ENCODE measurements at places on chromosomes 6 and 20. TPM values are rescaled to one million over a fixed set of nuclear protein-coding genes. Genes with fewer than 3 reads are reported as not detected.
A peak's percentile ranks its signal among the peaks of the same experiment; 100 is the strongest.

GRCh38 chr6:90403489-90404381, 107.1 kb upstream of the BACH2 start:
- H3K27ac ChIP-seq: no peak overlapping the region
- no peak overlapping the region for H3K4me3 ChIP-seq
- no peaks in the 10 kb centered on the region for H3K4me1 ChIP-seq

DNA sequence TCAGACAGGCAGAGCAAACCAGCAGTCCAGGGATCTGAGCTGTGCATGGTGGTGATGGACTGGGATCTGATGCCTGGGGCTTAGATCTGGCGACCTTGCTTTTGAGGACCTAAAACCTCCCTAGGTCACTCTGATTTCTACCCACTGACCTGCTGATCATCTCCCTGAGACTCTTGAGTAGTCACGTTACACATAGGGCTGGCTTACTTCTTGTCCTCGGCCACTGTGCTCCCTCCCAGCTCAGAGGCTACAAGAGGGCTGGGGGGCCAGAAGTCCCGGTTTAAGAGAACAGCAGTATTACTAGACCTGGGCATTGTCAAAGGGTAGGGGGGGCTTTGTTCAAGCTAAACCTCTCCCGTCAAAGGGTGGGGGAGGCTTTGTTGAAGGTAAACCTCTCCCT, 5.5 kb downstream of the DYNLT1 start:
- H3K36me3 ChIP-seq: peaks cover 59% of the 10 kb centered on the region
- H3K4me1 ChIP-seq: peaks cover 39% of the 10 kb centered on the region
- no peak overlapping the region for H3K27ac ChIP-seq
- H3K27me3 ChIP-seq: no peaks in the 10 kb centered on the region
- H3K4me3 ChIP-seq: no peak overlapping the region
- DNase-seq: no peak

SLC2A10 gene
- 4.1 TPM for total RNA-seq

DNA sequence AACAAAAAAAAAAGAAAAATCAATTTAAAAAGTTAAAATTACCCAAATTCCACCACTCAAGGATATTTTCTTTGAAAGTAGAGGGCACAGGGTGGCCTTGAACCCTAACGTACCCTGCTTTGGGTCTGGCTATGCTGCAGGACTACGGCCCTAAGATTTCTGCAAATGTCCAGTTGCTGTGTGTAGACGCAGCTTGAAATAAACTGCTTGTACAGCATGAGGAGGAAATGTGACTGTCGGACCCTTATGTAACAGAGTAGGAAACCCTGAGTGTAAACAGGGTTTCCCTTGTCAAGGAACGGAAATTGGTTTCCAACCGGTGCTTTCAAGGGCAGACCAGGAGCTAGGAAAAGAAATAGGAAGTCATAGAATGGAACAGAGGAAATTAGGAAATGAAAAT, 60.7 kb upstream of the SHLD1 start:
- H3K4me3 ChIP-seq: no peak overlapping the region
- peaks cover 4% of the 10 kb centered on the region for H3K4me1 ChIP-seq
- H3K36me3 ChIP-seq: no peaks in the 10 kb centered on the region

TTK gene
- total RNA-seq: 14.1 TPM

- H3K36me3 ChIP-seq: no peaks in the 10 kb centered on the region
- H3K4me3 ChIP-seq: no peak overlapping the region
- no peak for DNase-seq
- H3K27me3 ChIP-seq: no peaks in the 10 kb centered on the region
- H3K27ac ChIP-seq: no peak overlapping the region
- no peaks in the 10 kb centered on the region for H3K4me1 ChIP-seq
These were observed 222.7 kb upstream of the NOX3 start for GRCh38 chr6:155678361-155678760.

DNA sequence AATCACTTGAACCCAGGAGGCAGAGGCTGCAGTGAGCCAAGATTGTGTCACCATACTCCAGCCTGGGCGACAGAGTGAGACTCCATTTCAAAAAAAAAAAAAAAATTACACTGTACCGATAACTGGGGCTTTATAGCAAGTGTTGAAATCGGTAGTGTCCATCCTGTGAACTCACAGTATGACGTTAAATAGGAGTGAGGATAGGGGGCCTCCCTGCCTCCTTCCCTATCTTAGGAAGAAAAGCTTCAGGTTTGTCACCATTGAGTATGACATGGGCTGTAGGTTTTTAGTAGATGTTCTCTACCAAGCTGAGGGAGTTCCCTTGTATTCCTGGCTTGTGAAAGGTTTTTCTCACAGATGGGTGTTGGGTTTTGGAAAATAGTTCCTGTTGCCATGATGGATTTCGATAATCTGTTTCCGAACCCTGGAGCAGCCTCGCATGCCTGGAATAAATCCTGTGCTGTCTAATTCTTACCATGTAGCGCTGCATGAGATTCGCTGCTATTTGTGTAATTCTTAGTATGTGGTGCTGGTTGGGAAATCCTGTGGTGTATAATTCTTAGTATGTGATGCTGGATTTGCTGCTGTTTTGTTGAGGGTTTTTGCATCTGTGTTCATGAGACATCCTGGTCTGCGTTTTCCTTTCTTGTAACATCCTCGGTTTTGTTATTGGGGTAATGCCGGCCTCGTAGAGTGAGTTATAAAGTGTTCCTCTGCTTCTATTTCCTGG, 23.6 kb downstream of the NTSR1 start:
- H3K27ac ChIP-seq: no peak overlapping the region
- no peaks in the 10 kb centered on the region for H3K27me3 ChIP-seq
- no peaks in the 10 kb centered on the region for H3K36me3 ChIP-seq
- no peaks in the 10 kb centered on the region for H3K4me1 ChIP-seq

- H3K27ac ChIP-seq: no peak overlapping the region
- no peaks in the 10 kb centered on the region for H3K36me3 ChIP-seq
- no peaks in the 10 kb centered on the region for H3K27me3 ChIP-seq
- H3K4me3 ChIP-seq: no peak overlapping the region
- DNase-seq: no peak
These were observed 194.7 kb downstream of the TENT5A start for GRCh38 chr6:81557811-81558210.

ABHD16B gene
- not detected for total RNA-seq

- H3K27me3 ChIP-seq: no peaks in the 10 kb centered on the region
- H3K27ac ChIP-seq: no peak overlapping the region
- no peak overlapping the region for H3K4me3 ChIP-seq
- DNase-seq: no peak
- no peaks in the 10 kb centered on the region for H3K36me3 ChIP-seq
These were observed 76.7 kb downstream of the BCKDHB start for GRCh38 chr6:80183019-80183795.

DNA sequence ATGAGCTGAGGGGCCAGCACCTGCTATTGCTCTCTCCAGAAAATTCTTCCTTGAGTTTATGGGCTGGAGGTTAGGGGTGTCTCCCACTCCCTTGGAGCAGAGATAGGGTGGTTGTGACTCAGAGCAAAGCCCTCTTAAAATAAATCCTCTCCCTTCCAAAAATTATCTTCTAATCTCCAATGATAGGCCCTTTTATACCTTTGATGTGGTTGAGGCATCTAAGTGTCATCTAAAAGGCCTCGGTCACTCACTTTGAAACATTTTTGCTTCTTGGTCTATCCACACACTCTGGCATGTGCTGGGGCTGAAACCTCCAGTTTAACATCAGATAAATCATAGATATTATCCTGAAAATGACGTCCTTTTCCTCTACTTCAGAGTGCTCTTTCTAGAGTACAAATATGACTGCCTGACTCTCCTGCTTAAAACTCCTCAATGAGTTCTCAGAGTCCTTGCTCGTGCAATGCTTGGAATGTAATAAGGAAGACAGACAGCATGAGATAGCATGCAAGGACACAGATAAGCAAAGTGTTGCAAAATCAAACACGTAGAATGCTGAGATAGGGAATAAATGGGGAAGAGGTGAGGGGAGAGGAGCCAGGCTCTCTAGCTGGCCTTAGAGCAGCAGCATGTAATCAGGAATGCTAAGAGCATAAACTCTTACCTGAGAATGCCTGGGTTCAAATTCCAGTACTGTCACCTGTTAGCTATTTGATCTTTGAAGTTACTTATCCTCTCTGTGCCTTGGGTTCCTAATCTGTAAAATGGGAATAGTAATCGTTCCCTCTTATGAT, 374.1 kb upstream of the CITED2 start:
- H3K27ac ChIP-seq: no peak overlapping the region
- no peaks in the 10 kb centered on the region for H3K36me3 ChIP-seq
- no peaks in the 10 kb centered on the region for H3K4me1 ChIP-seq
- no peak for DNase-seq
- H3K27me3 ChIP-seq: no peaks in the 10 kb centered on the region
- no peak overlapping the region for H3K4me3 ChIP-seq

DNA sequence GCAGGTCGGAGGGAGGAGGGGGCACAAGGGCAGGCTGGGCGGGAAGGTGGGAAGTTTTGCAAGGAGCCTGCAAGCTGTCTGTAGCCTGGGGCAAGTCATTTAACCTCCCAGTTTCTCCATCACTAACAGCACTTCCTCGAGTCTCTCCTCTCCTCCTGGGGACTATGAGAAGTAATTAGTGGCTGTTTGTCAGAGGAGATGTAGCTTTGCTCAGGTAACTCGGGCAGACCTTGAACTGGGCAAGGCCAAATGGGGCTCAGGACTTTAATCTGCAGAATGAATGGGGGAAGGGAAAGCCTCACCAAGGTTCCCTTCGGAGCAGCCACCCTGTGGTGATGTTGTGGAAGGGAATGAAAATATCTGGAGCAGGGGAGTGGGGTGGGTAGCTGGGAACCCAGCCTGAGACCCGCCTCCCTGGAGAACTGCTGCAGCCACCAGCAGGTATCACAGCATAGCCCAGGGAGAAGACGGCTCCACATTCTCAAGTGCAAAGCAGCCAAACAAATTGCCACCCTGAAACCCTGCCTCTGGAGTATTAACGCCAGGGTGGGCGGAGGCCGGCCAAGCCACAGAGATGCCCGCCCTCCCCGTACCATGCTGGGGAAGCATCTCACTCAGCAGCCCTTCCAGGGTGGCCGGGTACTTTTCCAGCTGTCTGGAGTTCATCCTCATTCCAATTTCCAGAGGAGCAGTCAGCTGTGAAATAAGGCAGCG, 6.1 kb upstream of the LEMD2 start:
- H3K4me1 ChIP-seq: no peaks in the 10 kb centered on the region
- H3K27me3 ChIP-seq: peaks cover 69% of the 10 kb centered on the region
- H3K36me3 ChIP-seq: no peaks in the 10 kb centered on the region
- H3K4me3 ChIP-seq: no peak overlapping the region
- H3K27ac ChIP-seq: no peak overlapping the region
- DNase-seq: no peak

ULBP1 gene
- total RNA-seq: 0.27 TPM

DNA sequence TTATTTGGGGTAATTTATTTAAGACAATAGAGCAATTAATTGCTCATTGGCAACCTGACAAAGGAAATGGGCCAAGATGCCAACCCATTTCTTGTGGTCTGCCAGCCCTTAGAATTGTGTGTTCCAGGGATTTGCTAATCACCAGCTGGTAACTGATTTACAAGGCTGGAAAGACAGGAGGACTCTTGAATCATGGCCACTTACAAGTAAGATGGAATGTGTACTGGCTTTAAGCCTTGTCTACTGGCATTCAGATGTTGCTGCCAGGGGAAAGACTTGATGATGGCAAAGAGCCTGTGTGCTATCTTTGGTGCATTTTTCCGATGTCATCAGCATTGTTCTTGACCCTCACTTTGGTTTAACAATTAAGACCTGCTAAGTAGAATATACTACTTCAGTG, 91.0 kb downstream of the BCKDHB start:
- H3K36me3 ChIP-seq: no peaks in the 10 kb centered on the region
- H3K27ac ChIP-seq: no peak overlapping the region
- no peak for DNase-seq
- H3K4me3 ChIP-seq: no peak overlapping the region
- H3K27me3 ChIP-seq: no peaks in the 10 kb centered on the region

DNA sequence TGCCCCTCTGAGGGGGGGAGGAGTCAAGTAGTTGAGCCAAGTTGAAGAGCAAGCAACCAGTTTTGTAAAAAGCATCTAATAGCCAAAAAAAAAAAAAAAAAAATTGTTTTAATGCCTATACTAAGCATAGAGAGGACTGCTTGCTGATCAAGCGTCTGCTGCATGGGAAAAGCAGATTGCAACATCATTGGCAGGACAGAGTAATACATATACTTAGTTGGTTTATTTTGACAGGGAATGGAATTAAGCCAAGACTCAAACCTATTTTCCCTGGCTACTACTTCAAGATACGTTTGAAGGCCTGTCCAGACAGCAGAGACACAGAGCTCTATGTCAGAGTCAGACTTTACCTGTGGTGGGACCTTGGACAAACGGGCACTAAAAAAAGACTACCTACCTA, 120.5 kb downstream of the RTN4IP1 start:
- no peak for DNase-seq
- H3K36me3 ChIP-seq: peaks cover 22% of the 10 kb centered on the region
- H3K27ac ChIP-seq: peak overlapping the region; percentile 95
- no peak overlapping the region for H3K4me3 ChIP-seq

- H3K4me1 ChIP-seq: peaks cover 37% of the 10 kb centered on the region
- peak overlapping the region; percentile 94 for H3K27ac ChIP-seq
- no peaks in the 10 kb centered on the region for H3K27me3 ChIP-seq
- no peaks in the 10 kb centered on the region for H3K36me3 ChIP-seq
- H3K4me3 ChIP-seq: no peak overlapping the region
These were observed 1.5 kb upstream of the GGT7 start for GRCh38 chr20:34874094-34874654.

NKAIN4 gene
- total RNA-seq: not detected

DNA sequence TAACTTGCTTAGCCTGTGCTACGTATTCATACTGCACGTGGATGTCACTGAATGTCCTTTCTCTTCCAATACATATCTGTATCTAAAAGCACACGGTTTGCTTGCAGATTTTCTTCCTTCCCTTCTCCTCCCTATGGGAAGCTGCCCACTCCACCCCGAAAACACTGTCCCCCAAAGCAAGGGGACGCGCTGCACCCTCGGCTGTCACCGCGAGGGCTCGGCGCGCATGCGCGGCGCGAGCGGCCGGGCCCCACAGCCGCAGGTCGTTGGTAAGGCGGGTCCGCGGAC, 659 bp downstream of the TMX4 start:
- DNase-seq: no peak
- H3K27me3 ChIP-seq: no peaks in the 10 kb centered on the region
- no peaks in the 10 kb centered on the region for H3K36me3 ChIP-seq
- peak overlapping the region; percentile 90 for H3K4me3 ChIP-seq
- peak overlapping the region; percentile 97 for H3K27ac ChIP-seq

GRCh38 chr6:28134716-28135115, 7.0 kb upstream of the ZKSCAN8 start:
- no peak overlapping the region for H3K4me3 ChIP-seq
- H3K4me1 ChIP-seq: peaks cover 9% of the 10 kb centered on the region
- H3K36me3 ChIP-seq: no peaks in the 10 kb centered on the region
- H3K27me3 ChIP-seq: no peaks in the 10 kb centered on the region

ADTRP gene
- total RNA-seq: 0.79 TPM

KPNA5 gene
- 4.3 TPM for total RNA-seq
